ENCODE measurements at places on chromosomes 13 and 19. TPM values are rescaled to one million over a fixed set of nuclear protein-coding genes. Genes with fewer than 3 reads are reported as not detected.

DNA sequence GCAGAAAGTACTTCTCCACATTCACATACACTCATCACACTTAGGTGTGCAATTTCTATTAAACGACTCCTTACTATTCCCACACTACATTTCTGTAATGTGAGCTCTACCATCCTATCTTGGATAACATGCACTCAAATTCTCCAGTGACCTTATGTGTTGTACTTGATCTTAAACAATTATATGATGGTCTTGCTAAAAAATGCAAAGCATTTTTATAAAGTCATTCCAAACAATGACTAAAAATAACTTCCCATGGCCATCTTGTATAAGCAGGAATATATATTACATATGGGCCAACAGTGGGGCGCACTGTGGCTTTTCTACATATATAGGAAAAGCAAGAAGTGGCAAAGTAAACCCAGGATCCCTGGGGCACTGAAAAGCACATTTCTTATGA, 155.5 kb downstream of the FLT1 start:
- no peaks in the 10 kb centered on the region for H3K27me3 ChIP-seq
- no peaks in the 10 kb centered on the region for H3K36me3 ChIP-seq
- no peak overlapping the region for H3K4me3 ChIP-seq
- H3K27ac ChIP-seq = no peak overlapping the region

- no peak overlapping the region for H3K27ac ChIP-seq
- H3K36me3 ChIP-seq = no peaks in the 10 kb centered on the region
- no peaks in the 10 kb centered on the region for H3K27me3 ChIP-seq
- H3K4me3 ChIP-seq = no peak overlapping the region
Observed at GRCh38 chr13:94352057-94352456, 127.4 kb downstream of the DCT start.

DNA sequence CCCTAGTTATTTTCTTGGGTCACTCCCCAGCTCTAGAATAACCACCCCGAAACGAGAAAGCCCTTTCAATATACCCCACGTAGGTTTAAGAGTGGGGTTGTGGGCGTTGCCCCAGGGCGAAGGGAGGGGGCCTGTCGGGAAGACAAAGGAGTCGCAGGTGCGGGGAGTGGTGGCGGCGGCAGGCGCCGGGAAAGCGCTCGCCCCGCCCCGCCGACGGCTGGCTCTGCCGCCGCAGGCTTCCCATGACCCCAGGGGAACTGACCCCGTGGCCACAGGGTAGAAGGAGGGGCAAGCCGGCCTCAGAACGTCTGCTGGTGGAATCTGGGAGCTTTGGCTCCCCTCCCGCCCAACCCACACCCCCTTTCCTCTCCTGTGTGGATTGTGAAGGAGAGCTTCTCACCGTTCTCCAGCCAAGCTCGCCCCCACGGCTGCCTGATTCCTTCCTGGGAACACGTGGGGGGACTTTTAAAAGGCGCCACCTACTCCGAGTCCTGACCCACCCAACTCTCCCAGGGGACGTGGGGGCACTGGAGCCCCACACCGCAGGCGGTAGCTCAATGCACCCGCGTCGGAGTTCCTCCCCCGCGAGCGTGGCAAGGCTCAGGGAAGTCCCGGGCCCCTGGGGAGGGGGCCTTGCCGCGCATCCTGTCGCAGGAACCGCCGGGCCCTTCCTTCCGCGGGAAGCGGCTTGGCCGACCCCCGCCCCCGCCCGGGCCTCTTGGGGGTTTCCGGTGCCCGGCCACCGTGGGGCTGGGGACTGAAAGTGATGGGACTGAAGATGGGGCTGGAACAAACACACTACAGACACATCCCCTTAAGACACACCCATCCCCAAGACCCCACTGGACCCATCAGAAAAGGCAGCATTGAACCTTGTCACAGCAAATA, 5.5 kb downstream of the IER2 start:
- H3K27ac ChIP-seq = peak overlapping the region; percentile 98
- DNase-seq = peak; percentile 37
- H3K27me3 ChIP-seq = no peaks in the 10 kb centered on the region
- peaks cover 6% of the 10 kb centered on the region for H3K4me1 ChIP-seq

- no peak overlapping the region for H3K27ac ChIP-seq
- H3K36me3 ChIP-seq = no peaks in the 10 kb centered on the region
- DNase-seq = no peak
- H3K27me3 ChIP-seq = no peaks in the 10 kb centered on the region
Observed at GRCh38 chr19:43476606-43477005, 11.2 kb upstream of the LYPD3 start.

DNA sequence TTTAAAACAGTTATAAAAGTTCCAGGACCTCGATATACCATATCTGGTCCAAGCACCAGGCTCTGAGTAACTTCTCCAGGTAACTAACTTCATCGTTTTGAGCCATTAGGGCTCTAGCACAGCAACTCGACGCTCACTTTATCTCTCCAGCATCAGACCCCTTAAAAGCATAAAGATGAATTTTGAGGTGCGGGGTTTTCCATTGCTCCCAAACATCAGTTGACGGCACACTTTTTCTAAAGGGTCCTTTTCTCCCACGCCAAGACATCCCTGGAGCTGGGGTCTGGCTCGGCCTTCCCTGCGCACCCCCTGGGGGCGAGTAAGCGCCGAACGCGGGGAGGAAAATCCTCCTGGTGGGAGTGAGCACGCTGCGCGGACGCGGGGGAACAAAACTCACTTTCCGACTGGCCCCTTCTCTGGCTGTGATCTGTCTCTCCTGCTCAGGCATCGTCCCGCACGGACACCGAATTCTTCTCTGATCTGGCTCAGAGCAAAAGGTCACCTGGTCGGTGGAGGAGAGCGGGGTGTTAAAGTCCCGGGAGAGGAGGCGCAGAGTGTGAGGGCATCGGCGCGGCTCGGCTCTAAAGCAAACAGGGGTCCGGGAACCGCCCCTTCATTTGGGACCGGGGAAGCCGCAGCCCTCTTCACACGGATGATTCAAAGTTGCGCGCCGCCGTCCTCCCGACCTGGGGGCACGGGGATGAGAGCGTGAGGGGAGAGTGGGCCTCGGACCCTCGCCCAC, at the start of gene ATP7B:
ATP7B (minus strand) TSS at position 561 of the 742 bp plus-strand sequence; CDS start at position 448, 113 bp downstream.
- peak within 1 kb of the TSS; percentile 81 for H3K27ac ChIP-seq
- no peaks in the 10 kb centered on the region for H3K27me3 ChIP-seq
- DNase-seq = no peak

- DNase-seq = no peak
- no peaks in the 10 kb centered on the region for H3K36me3 ChIP-seq
- H3K27me3 ChIP-seq = no peaks in the 10 kb centered on the region
- no peak overlapping the region for H3K27ac ChIP-seq
- no peak overlapping the region for H3K4me3 ChIP-seq
Observed at GRCh38 chr13:104593251-104593576, 1527.0 kb upstream of the SLC10A2 start.

The FAM124A gene
- 11.2 TPM for total RNA-seq

The LTBP4 gene
- 160 TPM for total RNA-seq

The ZGLP1 gene
- total RNA-seq = 12.3 TPM

The KIR2DL1 gene
- not detected for total RNA-seq
